ENCODE measurements at places on chromosomes 11 and 22.

DNA sequence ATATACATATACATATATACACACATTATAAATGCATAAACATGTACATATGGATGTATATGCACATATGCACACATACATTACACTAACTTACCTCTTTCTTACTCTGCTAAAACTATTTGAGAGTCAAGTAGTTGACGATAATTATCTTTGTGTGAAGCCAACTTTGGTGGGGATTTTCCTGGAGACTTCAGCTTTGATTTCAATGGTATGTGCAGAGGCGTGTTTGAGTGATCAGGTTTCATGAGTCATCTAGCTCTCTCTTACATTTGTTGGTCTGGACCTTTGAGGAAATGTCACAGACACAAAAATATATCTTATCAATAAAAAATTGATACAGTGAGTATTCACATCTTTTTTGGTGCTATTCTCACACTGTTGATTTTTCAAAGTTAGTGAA, 769.1 kb upstream of the LUZP2 start:
- no peak for DNase-seq

- no peak for DNase-seq
Observed at GRCh38 chr22:21975273-21975672, 7.3 kb downstream of the TOP3B start.

- no peak for DNase-seq
Observed at GRCh38 chr22:38115423-38116205, 5.1 kb upstream of the BAIAP2L2 start.

DNA sequence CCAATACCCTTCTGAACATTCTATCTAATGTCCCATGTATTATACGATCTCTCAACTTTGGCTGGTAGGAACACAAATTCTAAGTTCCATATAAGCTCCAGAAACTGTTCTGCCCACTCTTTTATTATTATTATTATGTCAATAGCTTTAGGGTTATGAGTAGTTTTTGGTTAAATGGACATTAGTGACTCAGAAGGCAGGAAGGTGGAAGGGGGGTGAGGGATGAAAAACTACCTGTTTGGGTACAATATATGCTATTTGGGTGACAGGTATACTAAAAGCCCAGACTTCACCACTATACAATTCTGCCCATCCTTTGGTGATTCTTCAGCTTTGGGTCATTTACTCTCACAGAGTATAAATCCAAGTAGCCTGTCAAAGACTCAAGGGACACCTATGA, 22.5 kb upstream of the TRIM29 start:
- no peak for DNase-seq

GRCh38 chr11:62399172-62399877, 19.5 kb upstream of the SCGB1A1 start:
- DNase-seq, result no peak

DNA sequence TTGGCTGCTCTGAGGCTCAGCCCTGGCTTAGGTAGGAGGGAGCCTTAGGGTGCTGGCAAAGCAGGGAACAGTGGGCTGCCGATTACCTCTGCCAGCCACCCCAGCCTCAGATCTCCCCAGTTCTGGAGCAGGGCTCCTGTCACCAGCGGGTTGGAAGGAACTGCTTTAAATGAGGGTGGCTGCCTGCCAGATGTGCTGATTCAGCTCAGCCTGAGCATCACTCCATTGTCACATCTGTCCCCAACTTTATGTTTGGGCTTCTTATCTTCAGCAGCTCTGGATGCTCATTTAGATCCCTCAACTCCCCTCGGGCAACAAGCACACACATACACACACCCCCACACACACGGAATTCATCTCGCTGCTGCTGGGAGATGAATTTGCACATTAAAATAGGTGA, 16.9 kb upstream of the ANKK1 start:
- no peak for DNase-seq

DNA sequence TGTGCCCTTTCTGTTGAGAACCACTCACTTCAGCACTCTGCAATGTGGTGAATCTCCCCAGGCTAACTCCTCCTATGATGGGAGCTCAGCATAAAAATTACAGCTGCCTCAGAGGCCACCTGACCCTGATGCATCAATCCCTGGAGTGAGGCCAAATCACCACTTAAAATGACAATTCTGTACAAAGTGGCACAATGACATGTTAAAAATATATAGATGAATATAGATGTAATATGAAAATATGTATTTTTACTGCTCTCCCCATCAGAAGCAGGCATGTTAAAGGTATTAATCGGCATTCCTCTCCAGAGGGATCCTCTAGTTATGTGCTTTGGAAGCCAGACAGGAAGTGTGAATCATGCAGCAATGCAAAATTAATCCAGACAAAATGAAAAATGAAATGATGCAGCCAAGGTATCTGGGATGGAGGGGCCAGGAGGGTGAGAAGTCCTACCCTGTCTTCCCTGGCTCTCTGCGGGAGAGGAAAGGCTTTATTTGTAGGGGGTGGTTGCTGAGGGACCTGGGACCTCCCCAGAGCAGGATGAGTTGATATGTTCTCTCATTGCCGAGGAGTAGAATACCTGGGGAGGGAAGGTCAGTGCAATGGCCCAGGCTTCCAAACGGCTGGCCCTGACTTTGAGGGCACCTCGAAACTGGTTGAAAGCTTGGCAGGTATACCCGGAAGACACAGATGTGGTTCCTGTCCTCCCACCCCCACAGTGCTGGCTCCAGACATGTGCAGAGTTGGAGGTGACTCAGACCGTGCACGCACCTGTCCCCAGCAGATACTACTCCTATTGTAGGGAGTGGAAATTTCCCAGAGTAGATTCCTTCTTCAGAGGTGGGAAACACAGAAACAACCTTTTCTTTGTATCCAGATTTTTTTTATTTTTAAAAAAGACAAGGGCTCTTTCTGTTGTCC, 347.9 kb upstream of the NCAM1 start:
- no peak for DNase-seq

DNA sequence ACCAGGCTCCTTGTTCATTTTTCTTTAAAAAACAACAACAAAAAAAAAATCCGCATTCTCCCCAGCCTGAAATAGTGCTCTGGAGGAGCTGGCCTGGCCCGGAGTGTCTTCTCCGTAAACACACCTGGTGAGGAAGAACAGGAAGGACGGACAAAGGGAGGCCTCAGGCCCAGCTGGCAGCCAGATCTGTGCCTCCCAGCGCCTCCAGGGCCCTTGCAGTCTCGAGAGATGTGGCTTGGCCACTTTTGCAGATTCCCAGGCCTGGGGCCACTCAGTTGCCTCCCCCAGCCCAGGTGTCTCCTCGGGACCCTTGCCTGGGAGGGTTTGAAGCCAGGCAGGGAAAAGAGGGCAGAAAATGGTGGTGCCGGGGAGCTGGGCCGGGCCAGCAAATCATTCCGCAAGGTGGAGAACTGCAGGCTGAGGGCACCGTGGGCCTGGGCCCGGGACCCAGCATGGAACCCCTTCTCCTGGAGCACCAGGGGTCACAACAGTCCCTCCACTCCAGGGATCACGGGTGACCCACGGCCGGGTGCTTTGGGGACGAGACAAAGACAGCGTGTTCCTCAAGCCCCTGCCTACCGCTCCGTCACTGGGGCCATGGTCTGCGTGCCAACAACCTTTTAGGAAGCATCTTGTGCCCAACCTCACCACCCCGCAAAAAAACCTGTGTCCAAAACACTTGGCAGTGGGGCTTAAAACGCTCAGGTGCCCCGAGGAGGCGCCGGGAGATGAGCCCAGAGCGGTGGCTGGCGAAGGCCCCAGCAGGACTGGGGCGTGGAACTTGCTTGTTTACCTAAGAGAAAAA, 67.1 kb upstream of the WNT7B start:
- no peak for DNase-seq

GRCh38 chr11:102760344-102761035, 19.9 kb downstream of the MMP10 start:
- DNase-seq, result no peak

DNA sequence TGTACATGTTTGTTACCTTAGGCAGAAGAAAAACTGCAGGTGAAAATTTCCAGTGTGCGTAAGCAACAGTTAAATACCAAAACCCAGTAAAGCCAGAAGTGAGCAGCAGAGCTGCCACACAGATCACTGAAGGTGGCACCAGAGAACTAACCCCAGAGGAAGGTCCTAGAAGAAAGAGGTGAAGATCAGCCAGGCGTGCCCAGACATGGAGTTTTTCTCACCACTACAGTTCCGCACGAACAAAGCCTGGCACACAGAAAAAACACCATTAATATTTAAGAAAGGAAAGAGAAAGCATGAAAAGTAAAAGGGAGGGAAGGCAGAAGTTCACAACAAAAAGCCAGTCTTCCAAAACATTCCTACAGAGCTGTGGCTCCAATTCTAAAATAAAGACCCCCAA, 60.7 kb downstream of the STK33 start:
- peak; percentile 29 for DNase-seq
